Gastroesophageal sphincter (tissue), 4 donors: ENCODE measurements at places on chromosomes 6 and 20. TPM values are rescaled to one million over a fixed set of nuclear protein-coding genes. Genes with fewer than 3 reads are reported as not detected.

ARMC12 gene
- total RNA-seq: 0.54 TPM

HDGFL1 gene
- not detected for total RNA-seq

ZBTB22 gene
- 20.5 TPM for total RNA-seq

SH3BGRL2 gene
- 32.6 TPM for total RNA-seq

NECAB3 gene
- 30.6 TPM for total RNA-seq

KCNQ5 gene
- total RNA-seq: 0.96 TPM

MOXD1 gene
- total RNA-seq: 37.3 TPM

LINC00237 gene
- total RNA-seq: not detected

OPRL1 gene
- total RNA-seq: 0.50 TPM

SIRPB2 gene
- total RNA-seq: 11.1 TPM
